ENCODE measurements at places on chromosomes 7 and 10. TPM values are rescaled to one million over a fixed set of nuclear protein-coding genes. Genes with fewer than 3 reads are reported as not detected.

The LRIT1 gene
- total RNA-seq, result not detected

The NDUFB8 gene
- total RNA-seq, result 268 TPM

The WDR86 gene
- 0.29 TPM for total RNA-seq

The FAM241B gene
- total RNA-seq, result 2.9 TPM

- DNase-seq, result no peak
Measured at GRCh38 chr10:48951707-48952106, 12.1 kb upstream of the LRRC18 start.

GRCh38 chr10:72736176-72736827 is 44.4 kb downstream of the MCU start:
- no peak for DNase-seq

DNA sequence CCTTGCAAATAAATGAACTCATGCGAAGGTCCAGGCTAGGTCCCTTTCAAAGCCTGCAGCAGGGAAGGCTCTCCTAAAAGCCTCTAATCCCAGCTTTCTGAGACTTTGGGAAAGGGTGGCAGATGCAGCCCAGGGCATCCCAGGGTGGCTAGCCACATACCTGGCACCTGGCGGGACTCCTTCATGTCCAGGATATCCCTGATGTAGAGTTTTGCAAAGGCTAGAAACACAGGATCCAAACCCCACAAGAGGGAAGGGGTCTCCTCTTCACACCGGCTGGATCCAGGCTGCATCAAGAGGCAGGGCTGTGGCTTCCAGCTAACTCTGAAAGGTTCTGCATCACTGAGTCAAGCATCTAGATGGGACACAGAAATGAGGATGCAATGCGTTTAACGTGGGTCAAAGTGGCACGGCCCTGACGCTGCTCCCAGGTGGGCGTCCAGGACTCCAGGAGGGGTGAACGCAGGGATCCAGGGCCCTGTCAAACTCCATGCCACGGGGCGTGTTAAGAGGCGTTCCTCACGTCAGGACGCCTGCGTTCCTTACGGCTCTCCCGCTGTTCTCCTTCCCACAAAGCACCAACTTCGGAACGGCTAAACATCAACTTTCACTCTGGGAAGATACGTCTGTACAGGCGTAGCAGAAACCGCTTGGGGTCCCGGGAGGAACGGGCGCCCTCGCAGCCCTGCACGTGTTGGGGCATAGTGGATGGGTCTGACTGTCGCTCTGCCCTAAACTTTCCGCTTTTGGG is 507 bp downstream of the STN1 start:
- no peak for DNase-seq

DNA sequence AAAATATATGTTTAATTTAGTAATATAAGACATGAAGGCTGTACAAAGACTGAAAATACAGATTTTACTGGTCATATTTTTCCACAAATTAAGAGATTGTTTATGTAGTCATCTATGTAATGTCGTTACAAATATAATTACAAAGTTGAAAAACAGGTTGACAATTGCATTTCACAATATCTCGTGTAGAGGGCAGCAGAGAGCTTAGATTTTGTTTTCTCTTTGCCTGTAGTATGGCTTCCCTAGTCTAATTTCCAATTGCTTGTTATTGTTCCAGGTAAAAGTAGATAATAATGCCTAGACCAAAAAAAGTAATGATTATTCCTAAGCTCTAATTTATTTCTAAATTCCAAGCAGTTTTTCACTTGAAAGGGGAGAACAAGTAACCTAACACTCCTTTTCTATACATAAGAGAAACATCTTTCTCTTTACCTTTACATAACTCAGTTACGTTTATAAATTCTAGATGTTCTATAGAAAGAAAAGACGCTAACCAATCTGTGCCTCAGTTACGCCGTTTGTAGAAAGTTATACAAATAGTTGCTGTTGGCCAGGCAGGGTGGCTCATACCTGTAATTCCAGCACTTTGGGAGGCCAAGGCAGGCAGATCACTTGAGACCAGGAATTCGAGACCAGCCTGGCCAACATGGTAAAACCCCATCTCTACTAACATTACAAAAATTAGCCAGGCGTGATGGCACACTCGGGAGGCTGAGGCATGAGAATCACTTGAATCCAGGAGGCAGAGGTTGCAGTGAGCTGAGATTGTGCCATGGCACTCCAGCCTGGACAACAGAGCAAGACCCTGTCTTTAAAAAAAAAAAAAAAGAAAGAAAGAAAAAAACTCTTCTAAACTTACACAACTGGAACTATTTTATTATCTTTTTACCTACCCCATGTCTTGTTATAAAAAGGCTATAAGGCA is 30.0 kb downstream of the NET1 start:
- DNase-seq, result no peak

- DNase-seq, result peak; percentile 84
Measured at GRCh38 chr7:17144322-17144721, 154.1 kb upstream of the AHR start.

- DNase-seq, result no peak
Measured at GRCh38 chr10:112333452-112333851, 40.5 kb upstream of the ACSL5 start.

GRCh38 chr10:5526691-5527331 is 2.0 kb downstream of the CALML3 start:
- DNase-seq, result no peak

DNA sequence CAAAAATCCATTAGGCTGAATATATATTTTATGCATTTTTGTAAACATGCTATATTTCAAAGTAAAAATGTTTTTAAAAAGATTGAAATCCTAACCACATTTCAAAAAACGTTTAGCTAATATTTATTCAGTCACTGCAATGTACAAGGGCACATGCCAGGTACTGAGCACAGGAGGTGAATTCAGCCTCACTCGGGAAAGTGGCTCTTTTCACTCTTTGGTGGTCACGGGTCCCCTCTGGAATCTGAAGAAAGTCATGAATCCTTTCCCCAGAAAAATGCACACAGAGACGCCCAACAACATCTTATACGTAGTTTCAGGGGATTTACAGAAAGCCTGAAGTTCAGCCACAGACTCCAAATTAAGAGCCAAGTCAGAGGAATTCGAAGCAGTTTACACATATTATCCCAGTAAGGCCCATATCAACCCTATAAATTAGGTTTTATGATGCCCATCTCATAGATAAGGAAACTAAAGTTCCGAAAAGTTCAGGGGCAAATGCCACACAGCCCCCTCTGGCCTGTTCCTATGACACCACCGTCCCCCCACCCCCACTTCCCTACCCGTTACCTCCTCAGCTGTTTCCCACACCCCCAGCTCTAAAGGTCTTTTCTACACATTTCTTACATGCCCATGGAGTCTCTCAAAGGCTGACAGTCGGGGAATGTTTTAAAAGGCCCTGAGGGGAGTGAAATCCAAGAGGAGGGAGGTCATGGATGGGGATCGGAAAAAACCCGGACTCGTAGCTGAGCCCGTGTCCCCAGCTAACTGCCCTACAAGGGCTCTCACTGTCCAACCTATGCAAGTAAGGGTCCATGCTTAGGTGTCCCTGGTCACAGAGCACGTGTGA is 9.6 kb upstream of the SVOPL start:
- DNase-seq, result no peak

DNA sequence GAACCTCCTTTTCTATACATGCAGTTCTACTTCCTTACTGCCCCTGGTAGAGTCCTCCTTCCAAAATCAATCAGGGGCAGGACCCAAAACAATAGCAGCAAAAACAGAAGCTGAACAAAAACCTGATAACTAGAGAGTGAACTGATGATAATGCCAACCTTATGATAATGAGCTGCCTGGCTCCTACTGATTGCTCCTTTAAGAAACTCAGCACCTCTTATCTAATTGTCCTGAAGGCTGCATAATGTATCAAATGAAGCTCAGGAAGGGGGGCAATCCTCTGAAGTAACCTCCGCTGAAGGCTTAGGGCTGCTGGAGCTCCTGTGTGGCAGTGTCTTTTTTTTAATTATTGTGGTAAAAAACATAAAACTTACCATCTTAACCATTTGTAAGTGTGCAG is 257.0 kb downstream of the PHTF2 start:
- no peak for DNase-seq
